ENCODE measurements at places on chromosomes 3 and 15.

GRCh38 chr3:38129058-38129457 lies 7.9 kb downstream of the ACAA1 start:
- no peak for DNase-seq

DNA sequence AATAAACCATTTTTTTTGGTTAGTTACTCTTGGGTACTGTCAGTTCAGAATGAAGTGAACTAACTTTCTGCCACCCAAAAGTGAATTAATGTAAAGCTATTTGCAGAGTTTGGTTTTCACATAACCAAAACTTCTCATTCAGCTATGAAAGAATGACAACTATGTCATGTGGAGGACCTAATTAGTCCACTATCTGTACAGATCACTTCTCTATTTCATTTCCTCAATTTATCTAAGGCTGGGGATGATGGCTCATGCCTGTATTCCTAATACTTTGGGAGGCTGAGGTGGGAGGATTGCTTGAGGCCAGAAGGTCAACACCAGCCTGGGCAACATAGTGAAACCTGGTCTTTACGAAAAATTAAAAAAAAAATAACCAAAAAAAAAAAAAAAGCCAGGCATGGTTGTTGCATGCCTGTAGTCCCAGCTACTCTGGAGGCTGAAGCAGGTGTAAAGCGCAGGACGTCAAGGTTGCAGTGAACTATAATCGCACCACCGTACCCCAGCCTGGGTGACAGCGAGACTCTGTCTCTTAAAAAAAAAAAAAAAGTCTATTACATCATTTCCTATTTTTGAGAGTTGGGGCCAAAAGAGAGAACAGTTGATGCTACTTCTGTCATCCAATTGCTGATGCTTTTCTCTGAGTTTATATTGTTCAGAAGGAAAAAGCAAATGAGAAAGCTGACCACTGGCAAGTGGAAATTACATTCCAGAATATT lies 8.7 kb downstream of the HYPK start:
- DNase-seq = no peak

DNA sequence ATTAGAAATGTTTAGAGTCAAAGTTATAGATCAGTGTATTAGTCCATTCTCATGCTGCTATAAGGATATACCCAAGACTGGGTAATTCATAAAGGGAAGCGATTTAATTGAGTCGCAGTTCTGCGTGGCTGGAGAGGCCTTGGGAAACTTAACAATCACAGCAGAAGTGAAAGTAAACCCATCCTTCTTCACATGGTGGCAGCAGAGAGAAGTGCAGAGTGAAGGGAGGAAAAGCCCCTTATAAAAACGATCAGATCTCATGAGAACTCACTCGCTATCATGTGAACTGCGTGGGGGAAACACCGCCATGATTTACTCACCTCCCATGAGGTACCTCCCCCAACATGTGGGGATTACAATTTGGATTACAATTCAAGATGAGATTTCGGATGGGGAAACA lies 871.5 kb downstream of the DIPK2A start:
- no peak for DNase-seq

- DNase-seq = no peak
Measured at GRCh38 chr3:114111060-114111770, 54.7 kb downstream of the QTRT2 start.

- DNase-seq = peak; percentile 75
Measured at GRCh38 chr15:98865397-98866339, 141.9 kb downstream of the PGPEP1L start.

- no peak for DNase-seq
Measured at GRCh38 chr15:76034111-76034510, 21.9 kb upstream of the NRG4 start.

- DNase-seq = no peak
Measured at GRCh38 chr15:49189631-49190030, 19.6 kb downstream of the GALK2 start.

DNA sequence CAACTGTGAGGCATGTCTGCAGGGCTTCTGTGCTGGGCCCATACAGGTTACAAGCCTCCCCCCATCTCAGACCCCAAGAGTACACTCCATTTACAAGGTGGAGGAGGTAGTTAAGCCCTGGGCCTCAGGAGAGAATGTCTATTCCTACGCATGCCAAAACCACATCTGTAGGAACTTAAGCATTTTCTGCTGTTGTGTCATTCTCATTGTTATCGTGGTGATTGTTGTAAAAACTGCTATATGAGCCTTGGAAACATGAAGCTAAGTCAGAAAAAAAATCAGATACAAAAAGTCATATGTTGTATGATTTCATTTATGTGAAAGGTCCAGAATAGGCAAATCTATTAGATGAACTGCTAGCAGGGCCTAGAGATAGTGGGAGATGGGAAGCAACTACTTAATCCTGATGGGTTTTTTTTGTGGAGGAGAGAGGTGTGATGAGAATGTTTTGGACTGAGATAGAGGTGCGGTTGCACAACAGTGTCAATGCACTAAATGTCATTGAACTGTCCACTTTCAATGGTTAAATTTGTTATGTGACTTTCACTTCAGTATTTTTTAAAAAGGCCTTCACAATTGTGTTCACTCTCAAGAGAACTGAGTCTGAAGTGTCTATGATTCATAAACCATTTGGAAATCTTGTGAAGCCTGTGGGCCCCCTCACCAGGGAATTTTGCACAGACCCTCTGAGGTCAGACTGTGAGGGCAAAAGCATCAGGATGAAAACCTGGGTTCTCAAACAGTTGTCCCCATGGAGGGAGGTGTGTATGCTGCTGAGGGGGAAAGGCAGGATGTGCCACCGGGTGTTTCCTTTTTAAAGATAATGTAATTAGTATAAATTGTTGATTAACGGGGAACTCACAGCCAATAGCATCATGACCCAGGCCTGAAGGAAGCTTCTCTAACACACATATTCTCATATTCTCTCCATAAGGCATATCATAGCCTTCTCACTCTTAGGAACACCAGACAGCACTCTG lies 3.2 kb downstream of the RTP3 start:
- DNase-seq = no peak

DNA sequence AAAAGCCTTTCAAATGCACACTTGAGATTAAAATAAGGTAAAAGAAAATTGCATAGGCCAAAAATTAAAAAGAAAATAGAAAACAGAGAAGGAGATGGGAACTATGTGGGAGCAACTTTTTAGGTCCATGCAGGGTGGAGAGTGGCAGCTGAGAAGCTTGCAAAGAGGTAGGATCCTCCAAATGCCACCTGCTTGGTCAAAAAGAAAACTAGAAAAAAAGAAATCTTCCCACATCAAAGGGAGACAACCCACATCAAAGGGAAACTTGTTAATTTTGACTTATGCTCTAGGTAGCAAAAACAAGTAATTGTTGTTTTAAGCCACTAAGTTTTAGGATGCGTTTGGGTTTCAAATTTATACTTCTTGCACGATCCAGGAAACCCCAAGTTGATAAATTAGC lies 342.9 kb downstream of the IL20RB start:
- DNase-seq = no peak

Data from activated CD8-positive, alpha-beta T cell treated with anti-CD3 and anti-CD28 coated beads for 36 hours (primary cell).